ENCODE measurements at places on chromosomes 16 and 17. TPM values are rescaled to one million over a fixed set of nuclear protein-coding genes. Genes with fewer than 3 reads are reported as not detected.

The PIPOX gene
- total RNA-seq, result 3.0 TPM

The TOX3 gene
- not detected for total RNA-seq

The SCO1 gene
- 22.8 TPM for total RNA-seq

The CDH11 gene
- 176 TPM for total RNA-seq

The PPM1E gene
- 0.17 TPM for total RNA-seq

The CLDN7 gene
- total RNA-seq, result 6.5 TPM

The CAVIN1 gene
- total RNA-seq, result 703 TPM

The MYH11 gene
- total RNA-seq, result under 0.01 TPM

The CDRT4 gene
- total RNA-seq, result 1.8 TPM

The PRPSAP1 gene
- 46.1 TPM for total RNA-seq

The SEBOX gene
- not detected for total RNA-seq

The SMTNL2 gene
- 1.2 TPM for total RNA-seq

The PTGES3L gene
- not detected for total RNA-seq

The CES1 gene
- total RNA-seq, result 20.3 TPM

The CHST5 gene
- total RNA-seq, result 0.15 TPM

The TBC1D24 gene
- total RNA-seq, result 16.9 TPM

The PRR11 gene
- 20.7 TPM for total RNA-seq

The NEUROD2 gene
- total RNA-seq, result not detected

The CLEC19A gene
- not detected for total RNA-seq

The TBC1D3K gene
- total RNA-seq, result not detected

The ABCA10 gene
- total RNA-seq, result 4.7 TPM

Measured in smooth muscle cell of trachea (primary cell).